Mesothelial cell of epicardium (in vitro differentiated cells): ENCODE measurements at places on chromosomes 5 and 9.

GRCh38 chr5:11619339-11620024 is 284.8 kb downstream of the CTNND2 start:
- DNase-seq = no peak

GRCh38 chr9:116151966-116152381 is 1.6 kb upstream of the PAPPA start:
- DNase-seq = no peak

- DNase-seq = no peak
These were observed 189.1 kb downstream of the RANBP17 start for GRCh38 chr5:171050916-171051315.

GRCh38 chr5:147234825-147235635 is at the start of gene STK32A:
STK32A (plus strand) TSS chr5:147235026; CDS start chr5:147239635, 4,609 bp downstream.
- peak; percentile 37 for DNase-seq

DNA sequence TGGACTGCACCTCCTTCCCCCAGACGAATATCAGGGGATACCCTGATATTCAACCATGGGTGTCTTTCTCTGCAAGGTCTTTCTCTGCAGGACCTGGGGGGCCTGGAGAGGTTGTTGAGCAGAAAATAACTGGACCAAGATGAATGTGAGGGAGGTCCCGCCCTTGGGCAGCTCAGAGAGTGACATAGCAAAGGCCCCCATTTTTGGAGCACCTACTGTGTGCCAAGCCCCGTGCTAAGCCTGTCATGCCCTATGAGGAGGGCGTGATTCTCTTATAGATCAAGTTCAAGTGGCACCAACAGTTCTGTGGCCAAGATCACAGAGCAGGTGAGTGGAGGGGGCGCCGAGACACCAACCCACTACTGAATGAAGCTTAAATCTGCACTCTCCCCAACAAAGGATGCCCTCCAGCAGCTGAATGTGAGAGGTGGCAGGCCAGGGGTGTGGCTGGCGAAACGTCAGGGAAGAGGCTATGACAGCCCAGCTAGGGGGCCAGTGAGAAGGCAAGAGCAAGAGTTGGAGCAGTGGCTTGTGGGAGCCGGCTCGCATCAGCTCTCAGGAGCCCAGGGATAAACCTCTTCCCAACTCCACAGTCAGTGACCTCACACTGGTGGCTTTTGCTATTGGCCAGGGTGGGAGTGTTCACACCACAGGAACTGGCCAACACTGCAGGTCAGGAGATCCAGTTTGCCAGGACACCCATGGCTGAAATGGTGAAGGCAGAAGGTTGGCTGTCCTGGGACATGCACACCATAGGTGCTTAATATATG is 5.3 kb downstream of the SARDH start:
- no peak for DNase-seq

DNA sequence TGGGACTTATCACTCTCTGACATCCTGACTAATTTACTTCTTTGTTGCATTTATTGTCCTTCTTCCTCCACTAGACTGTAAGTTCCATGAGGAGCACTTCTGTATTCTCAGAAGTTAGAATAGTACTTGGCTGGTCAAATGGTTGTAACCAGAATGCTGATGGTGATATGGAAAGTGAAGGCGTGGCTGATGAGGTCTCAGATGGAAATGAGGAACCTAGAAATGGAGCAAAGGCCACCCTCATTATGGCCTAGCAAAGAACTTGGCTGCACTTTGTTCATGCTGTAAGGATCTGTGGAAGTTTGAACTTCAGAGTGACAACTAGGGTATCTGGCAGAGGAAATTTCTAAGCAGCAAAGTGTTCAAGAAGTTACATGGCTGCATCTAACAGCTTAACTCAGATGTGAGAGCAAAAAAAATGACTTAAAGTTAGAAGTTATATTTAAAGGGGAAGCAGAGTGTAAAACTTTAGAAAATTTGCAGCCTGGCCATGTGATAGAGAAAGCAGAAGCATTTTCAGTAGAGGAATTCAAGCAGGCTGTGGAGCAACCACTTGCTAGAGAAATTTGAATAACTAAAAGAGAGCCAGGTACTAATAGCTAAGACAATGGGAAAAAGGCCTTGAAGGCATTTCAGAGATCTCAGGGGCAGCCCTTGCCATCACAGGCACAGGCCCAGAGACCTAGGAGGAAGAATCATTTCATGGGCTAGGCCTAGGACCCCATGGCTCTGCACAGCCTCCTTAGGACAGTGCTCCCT is 14.9 kb upstream of the SLC22A5 start:
- no peak for DNase-seq

DNA sequence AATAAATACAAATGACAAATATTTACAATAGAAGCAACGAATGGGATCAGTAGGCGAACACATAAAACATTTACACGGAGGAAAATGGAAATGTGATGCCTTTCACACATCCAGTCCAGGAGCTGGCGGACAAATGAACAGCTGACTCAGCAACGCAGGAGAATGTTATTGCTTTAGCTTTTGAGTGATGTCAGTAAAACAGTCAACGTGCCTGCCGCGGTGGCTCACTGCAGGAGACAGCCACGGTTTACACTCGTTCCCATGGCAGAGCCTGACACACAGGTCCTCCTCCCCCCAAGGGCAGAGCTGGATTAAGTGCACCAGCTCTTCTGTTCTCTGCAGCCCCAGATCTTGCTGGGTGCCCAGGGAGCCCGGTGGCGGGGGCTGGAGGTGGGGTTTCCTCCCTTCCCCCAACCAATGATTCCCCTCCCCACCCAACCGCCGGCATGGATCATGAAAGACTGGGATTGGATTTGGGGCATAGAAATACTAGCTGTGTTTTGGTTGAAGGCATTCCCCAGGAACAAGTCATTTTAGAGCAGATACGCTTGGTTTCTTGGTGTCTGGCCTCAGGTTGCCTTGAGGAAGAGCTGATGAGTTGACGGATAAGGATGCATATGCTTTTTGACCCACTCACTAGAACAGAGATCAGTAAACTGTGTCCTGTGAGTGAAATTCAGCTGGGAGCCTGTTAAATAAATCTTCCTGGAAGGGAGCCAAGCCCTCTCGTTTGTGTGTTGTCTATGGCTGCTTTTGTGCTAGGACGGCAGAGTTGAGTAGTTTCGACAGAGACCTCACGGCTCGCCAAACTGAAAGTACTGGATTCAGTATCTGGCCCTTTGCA is 12.5 kb downstream of the STC2 start:
- no peak for DNase-seq

GRCh38 chr5:66138637-66139317 is 5.3 kb upstream of the SREK1 start:
- DNase-seq = no peak

GRCh38 chr5:90424245-90424644 is 14.7 kb upstream of the CETN3 start:
- no peak for DNase-seq

- no peak for DNase-seq
These were observed 216.8 kb upstream of the IER5L start for GRCh38 chr9:129394886-129395279.

GRCh38 chr9:108606401-108606800 is 249.4 kb downstream of the ACTL7B start:
- DNase-seq = no peak

GRCh38 chr5:107672211-107673038 is 1.7 kb upstream of the EFNA5 start:
- DNase-seq = peak; percentile 69

DNA sequence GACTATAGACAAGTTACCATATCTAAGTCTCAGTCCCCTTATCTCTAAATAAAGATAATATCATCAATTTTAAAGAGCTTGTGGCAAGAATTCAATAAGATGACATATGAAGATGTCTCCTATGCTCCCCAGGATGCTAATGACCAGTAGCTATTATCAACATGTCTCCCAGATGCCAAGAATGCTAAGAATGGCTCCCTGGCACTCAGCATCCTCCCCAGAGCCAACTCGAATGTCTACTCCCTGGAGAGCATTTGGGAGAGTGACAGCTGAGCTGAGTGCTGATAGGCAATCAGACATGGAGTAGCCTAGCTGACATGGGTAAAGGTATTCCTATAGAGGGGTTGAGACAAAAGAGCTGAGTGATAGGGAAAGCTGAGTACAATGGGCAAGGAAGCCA is 15.9 kb downstream of the P4HA2 start:
- no peak for DNase-seq

DNA sequence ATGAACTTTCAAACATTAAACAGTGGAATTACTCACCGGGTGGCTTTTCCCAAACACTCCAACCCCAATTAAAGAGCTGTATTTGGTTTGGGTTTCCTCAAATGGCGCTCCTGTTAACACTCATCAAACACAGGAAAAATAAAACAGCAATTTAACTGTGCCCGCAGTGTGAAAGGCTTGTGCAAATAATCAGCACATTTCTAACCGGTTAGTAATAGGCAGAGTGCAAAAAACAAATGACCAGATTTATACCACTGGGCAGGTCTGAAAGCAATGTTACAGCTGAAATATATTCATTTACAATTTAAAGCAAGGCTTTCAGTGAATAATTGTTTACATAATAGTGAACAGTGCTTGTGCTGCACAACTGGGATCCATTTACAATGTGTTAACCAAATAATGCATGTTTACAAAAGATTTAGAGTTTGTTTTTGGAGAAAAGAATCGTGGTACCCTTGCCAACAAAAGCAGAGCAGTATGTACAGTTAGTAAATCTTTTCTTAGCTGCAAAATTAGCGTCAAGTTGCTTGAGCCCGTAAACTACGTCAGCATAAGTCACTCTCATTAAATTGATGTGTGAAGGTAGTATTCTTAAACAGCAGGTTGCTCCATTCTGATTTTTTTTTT is 662.9 kb upstream of the ZNF608 start:
- no peak for DNase-seq

GRCh38 chr5:65695162-65695755 is 26.6 kb downstream of the SGTB start:
- no peak for DNase-seq

DNA sequence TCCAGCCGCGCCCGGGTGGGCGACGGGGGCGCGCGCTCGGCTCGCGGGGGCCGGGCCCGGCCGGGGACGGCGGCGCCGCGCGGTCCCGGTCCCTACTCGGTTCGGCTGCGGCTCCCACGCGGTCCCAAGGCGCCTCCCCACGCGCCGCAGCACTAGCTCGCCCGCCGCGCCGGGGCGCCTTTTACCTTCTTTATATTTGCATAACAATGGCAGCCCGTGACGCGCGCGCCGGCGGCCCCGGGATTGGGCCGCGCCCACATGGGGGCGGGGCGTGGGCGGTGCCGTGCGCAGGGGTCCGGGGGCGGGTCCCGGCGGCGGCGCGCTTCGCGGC is at the start of gene NRARP:
NRARP (minus strand) TSS at position 154 of the 331 bp plus-strand sequence. CDS start 343 bp downstream, outside the sequence.
- peak; percentile 83 for DNase-seq

GRCh38 chr5:172905346-172906140 is 53.7 kb upstream of the RPL26L1 start:
- no peak for DNase-seq

DNA sequence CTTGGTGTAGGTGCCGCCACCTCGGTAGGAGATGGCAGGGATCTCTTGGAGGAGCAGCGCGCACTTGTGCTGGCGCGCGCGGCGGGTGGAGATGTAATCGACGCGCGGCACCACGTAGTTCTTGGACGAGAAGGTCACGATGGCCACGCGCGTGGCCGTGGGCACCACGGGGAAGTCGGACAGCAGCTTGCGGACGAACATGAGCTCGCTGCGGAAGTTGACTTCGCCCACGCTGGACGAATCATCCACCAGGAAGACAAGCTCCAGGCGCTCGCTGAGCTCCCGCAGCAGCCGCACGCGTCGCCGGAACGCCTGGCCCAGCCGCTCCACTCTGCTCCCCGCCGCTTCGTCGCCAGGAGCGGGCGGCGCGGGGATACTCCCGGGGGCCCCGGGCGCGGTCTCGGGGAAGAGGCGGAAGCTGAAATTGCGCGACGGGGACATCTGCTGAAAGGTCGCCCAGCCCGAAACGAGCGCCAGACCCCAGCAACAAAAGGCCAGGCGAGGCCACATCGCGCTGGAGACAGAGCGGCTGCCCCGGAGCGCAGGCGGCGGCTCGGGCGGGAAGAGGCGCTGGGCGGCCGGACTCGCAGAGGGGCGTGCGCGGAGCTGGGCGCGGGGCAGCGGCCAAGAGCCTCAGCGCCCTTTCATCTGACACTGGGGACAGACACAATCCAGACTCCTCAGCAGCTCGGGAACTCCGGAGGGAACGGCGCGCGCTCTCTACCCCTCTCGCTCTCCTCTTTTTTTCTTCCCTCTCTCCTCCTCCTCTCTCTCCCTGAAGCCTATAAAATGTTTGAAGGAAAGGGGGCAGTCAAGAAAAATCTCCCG is at the start of gene SVEP1:
SVEP1 (minus strand) TSS at position 708 of the 828 bp plus-strand sequence; CDS start at position 510, 198 bp downstream.
- peak; percentile 39 for DNase-seq

- no peak for DNase-seq
These were observed 378.3 kb upstream of the WWC1 start for GRCh38 chr5:167912941-167913665.

DNA sequence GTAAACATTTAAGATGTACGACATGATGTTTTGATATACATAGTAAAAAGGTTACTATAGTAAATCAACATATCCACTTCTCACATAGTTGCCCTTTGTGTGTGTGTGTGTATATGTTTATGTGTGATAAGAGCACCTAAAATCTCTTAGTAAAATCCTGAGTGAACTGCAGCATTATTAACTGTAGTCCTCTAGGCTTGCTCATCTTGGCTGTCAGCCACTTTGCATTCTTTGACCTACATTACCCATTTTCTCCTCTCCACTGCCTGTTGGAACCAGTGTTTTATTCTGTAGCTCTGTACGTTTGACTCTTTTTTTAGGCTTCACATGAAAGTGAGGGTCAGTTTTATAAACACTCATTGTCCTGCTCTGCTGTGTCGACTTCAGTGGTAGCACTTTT is 24.4 kb downstream of the C5orf22 start:
- DNase-seq = no peak

- no peak for DNase-seq
These were observed 12.5 kb upstream of the PARP8 start for GRCh38 chr5:50653946-50654345.

GRCh38 chr5:113280541-113280940 is 154.2 kb downstream of the TSSK1B start:
- no peak for DNase-seq

GRCh38 chr9:133226219-133227171 is 17.4 kb upstream of the OBP2B start:
- DNase-seq = no peak

DNA sequence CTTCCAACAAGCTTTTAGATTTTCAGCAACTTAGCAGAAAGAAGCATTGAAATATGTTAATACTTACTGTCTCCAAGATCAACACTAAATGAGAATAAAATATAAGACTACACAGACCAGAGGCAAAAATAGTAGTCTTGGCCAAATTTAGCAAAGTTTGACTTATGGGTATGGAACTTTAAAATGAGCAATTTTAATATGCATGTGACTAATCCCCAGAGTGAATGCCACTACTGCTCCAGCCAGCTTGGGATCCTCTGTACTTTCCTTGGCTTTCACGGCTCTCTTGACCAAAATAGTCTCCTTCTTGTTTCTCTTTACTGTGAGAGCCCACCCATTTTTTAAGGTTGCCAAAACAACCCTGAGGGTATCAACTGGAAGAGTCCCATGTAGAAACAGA is 148.0 kb upstream of the GRIA1 start:
- DNase-seq = no peak

DNA sequence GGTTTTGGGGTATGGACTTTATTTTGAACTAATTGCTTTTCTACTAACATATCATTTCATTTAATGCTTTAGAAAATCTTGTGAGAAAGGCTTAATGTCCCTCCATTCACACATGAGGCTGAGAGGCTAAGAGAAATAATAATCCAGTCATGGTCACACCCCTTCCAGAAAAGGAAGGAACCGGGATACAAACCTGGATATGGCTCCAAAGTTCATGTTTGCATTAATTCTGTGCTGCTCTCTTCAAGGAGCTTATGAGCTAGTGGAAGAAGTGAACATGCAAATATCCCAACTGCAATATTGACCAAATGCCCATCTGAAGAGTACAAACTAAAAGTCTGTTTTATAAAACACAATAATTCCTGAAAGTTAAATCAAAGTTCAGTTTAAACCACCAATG is 732.1 kb upstream of the RIOK2 start:
- DNase-seq = no peak

GRCh38 chr5:111447822-111448221 is 64.5 kb downstream of the STARD4 start:
- DNase-seq = no peak
